ENCODE measurements at places on chromosomes 3 and 15. TPM values are rescaled to one million over a fixed set of nuclear protein-coding genes. Genes with fewer than 3 reads are reported as not detected.

Gene P2RY13
- total RNA-seq = 0.29 TPM

DNA sequence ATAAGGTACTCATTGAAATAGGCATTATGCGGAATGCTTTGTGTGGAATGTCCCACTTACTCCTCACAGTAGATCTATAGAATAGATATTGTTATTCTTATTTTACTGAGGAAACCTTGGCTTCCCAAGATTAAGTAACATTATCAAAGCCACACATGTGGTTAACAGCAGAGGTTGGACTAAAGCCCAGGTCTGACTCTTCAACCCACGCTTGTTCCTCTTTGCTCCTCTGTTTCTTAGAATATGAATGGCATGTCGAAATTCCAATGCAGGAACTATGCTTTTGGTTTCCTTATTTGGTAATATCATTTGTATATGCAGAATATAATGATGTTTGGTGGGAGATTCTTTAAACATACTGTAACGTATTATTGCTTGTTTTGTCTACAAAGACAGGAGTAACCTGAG is 818.8 kb upstream of the LMCD1 start:
- no peak for DNase-seq

- no peak for DNase-seq
Measured at GRCh38 chr15:39598186-39598850, 17.4 kb downstream of the THBS1 start.

DNA sequence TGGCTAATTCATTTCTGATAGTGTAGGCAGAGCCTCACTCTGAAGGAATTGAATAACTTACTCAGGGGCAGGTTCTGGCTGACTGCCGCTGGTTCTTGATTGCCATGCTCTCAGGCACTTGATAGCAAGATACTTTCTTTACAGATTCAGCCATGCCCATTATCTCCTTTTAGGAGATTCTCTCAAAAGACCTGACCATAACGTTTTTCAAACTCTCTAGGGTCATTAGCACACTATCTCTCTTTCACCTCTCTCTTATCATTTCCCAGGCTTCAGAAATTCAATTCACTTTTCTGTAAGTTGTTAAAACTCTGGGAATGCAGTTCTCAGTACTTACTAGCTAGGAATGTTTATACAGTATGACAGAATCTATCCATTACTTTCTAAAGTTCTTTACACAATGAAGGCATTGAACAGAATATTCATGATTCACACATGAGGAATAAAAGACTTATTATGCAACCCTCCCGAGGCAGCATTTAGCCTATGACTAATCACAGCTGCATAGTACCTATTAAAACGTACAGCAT is 850.3 kb upstream of the CADM2 start:
- no peak for DNase-seq

GRCh38 chr3:88123526-88123925 is 26.2 kb upstream of the C3orf38 start:
- no peak for DNase-seq

DNA sequence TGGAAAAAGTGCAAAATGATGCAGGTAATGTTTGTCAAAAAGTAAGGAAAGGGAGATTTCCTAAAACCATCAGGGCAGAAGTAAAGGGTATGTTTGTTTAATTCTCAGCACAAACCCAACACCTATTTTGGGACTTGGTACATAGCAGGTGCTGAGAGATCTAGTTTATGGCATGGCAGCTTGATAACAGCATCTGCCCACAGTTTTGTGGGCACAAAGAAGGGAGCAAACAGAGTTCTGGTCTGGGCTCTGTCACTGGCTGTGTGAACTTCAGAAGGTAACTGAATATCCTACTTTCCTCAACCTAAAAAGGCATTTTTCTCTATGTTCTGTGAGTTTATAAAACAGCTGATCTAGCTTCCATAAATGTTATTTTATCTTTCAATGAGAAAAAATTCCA is 141.6 kb downstream of the PLCH1 start:
- DNase-seq = no peak

Measured in mucosa of descending colon (tissue), 3 donors.